Activated naive CD4-positive, alpha-beta T cell treated with anti-CD3 and anti-CD28 coated beads, Interleukin-2, amount 10 ng/mL, durations not matched to agents 7 days and 5 days (primary cell): ENCODE measurements at places on chromosomes 5 and 9.

DNA sequence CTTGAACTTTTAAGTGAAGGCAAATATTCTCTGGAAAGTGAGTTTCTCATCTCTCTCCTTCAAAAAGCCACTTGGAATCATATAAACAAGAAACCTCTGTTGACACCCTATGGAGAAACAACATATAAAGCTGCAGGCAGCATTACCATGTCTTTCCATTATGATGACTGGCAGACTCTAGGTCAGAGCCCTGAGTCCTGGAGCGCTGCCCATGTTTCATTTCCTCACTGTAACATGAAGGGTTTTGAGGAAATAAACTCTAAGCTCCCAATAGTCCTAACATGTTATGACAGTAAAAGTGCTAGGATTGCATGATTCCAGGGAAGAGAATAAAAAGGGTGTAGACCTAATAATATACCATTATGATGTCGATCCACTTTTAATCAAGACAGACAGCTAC lies 220.6 kb downstream of the CTNND2 start:
- H3K27ac ChIP-seq = no peak overlapping the region
- no peaks in the 10 kb centered on the region for H3K27me3 ChIP-seq
- H3K36me3 ChIP-seq = no peaks in the 10 kb centered on the region
- H3K4me1 ChIP-seq = no peaks in the 10 kb centered on the region

- no peaks in the 10 kb centered on the region for H3K4me1 ChIP-seq
- DNase-seq = no peak
- no peak overlapping the region for H3K27ac ChIP-seq
- H3K27me3 ChIP-seq = no peaks in the 10 kb centered on the region
- H3K4me3 ChIP-seq = no peak overlapping the region
Observed at GRCh38 chr5:129652349-129653056, 95.4 kb upstream of the MINAR2 start.

- H3K4me1 ChIP-seq = peaks cover 6% of the 10 kb centered on the region
- H3K27ac ChIP-seq = no peak overlapping the region
- DNase-seq = no peak
- peaks cover 6% of the 10 kb centered on the region for H3K36me3 ChIP-seq
Observed at GRCh38 chr5:95907740-95908706, 53.6 kb downstream of the ELL2 start.

GRCh38 chr5:126028336-126028735 lies 394.9 kb upstream of the GRAMD2B start:
- DNase-seq = no peak
- no peak overlapping the region for H3K4me3 ChIP-seq
- H3K27ac ChIP-seq = no peak overlapping the region
- H3K27me3 ChIP-seq = no peaks in the 10 kb centered on the region
- no peaks in the 10 kb centered on the region for H3K36me3 ChIP-seq

- no peak overlapping the region for H3K27ac ChIP-seq
- H3K36me3 ChIP-seq = no peaks in the 10 kb centered on the region
- no peak overlapping the region for H3K4me3 ChIP-seq
- no peak for DNase-seq
- H3K27me3 ChIP-seq = no peaks in the 10 kb centered on the region
Observed at GRCh38 chr5:119991625-119992024, 362.3 kb downstream of the FAM170A start.

DNA sequence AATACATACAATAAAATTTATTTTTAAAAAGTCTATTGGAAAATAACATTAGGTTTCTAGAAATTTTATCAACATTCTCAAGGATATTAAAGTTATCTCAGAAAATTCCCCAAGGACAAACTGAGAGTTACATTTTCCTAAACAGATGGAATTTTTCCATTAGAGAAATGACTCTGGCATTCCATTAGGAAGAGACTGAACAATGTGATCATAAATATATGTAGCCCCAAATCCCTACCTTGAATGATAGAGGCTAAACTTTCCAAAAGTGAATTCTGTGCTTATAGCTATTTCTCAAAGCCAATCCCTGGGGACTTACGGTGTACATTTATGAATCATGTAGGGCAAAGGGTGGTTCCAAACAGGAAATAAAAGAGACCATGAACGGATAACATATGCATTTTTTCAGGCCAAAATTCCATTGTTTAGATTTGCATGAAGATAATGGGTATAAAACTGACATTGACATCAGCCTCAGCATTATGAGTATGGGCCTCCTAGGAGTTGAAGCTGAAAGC lies 1181.0 kb upstream of the DMAC1 start:
- no peak for DNase-seq
- H3K27ac ChIP-seq = no peak overlapping the region
- H3K36me3 ChIP-seq = no peaks in the 10 kb centered on the region
- no peaks in the 10 kb centered on the region for H3K27me3 ChIP-seq

GRCh38 chr9:20623021-20623747 lies 885 bp upstream of the MLLT3 start:
- DNase-seq = peak; percentile 83
- peaks cover 29% of the 10 kb centered on the region for H3K36me3 ChIP-seq
- H3K27me3 ChIP-seq = no peaks in the 10 kb centered on the region
- peaks cover 36% of the 10 kb centered on the region for H3K4me1 ChIP-seq
- peak overlapping the region; percentile 98 for H3K4me3 ChIP-seq
- peak overlapping the region; percentile 99 for H3K27ac ChIP-seq

- H3K27ac ChIP-seq = no peak overlapping the region
- no peak for DNase-seq
- no peaks in the 10 kb centered on the region for H3K27me3 ChIP-seq
- no peak overlapping the region for H3K4me3 ChIP-seq
- H3K4me1 ChIP-seq = no peaks in the 10 kb centered on the region
- no peaks in the 10 kb centered on the region for H3K36me3 ChIP-seq
Observed at GRCh38 chr9:68443624-68444023, 87.2 kb downstream of the PGM5 start.

- DNase-seq = no peak
- H3K27ac ChIP-seq = peak overlapping the region; percentile 5
- H3K27me3 ChIP-seq = no peaks in the 10 kb centered on the region
- H3K4me1 ChIP-seq = peaks cover 17% of the 10 kb centered on the region
- H3K4me3 ChIP-seq = no peak overlapping the region
Observed at GRCh38 chr9:68905129-68905528, 108.8 kb downstream of the PRKACG start.

- no peaks in the 10 kb centered on the region for H3K36me3 ChIP-seq
- H3K27ac ChIP-seq = no peak overlapping the region
- H3K27me3 ChIP-seq = no peaks in the 10 kb centered on the region
- no peak overlapping the region for H3K4me3 ChIP-seq
- DNase-seq = no peak
Observed at GRCh38 chr9:14451949-14452348, 138.0 kb upstream of the NFIB start.

DNA sequence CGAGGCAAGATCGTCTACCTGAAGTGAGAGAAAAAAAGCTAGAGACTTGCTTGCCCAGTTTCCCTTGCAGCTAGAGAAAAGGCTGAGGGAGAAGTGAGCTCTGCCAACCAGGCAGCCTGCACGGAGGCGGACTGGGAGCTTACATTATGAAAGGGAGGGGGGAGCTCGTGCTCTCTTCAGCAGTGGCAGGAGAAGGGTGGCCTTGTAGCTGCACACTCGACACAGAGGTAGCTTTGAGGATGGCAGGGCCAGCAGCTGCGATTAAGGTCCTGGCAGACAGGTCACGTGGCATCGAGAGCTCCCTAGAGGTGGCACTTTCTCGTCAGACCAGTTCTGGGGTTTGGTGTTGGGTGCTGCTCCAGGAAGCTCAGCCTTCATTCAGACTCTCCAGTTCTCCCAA lies 26.7 kb downstream of the APBA1 start:
- H3K4me3 ChIP-seq = no peak overlapping the region
- no peak for DNase-seq
- H3K27ac ChIP-seq = no peak overlapping the region
- peaks cover 10% of the 10 kb centered on the region for H3K27me3 ChIP-seq
- H3K36me3 ChIP-seq = no peaks in the 10 kb centered on the region
- no peaks in the 10 kb centered on the region for H3K4me1 ChIP-seq

DNA sequence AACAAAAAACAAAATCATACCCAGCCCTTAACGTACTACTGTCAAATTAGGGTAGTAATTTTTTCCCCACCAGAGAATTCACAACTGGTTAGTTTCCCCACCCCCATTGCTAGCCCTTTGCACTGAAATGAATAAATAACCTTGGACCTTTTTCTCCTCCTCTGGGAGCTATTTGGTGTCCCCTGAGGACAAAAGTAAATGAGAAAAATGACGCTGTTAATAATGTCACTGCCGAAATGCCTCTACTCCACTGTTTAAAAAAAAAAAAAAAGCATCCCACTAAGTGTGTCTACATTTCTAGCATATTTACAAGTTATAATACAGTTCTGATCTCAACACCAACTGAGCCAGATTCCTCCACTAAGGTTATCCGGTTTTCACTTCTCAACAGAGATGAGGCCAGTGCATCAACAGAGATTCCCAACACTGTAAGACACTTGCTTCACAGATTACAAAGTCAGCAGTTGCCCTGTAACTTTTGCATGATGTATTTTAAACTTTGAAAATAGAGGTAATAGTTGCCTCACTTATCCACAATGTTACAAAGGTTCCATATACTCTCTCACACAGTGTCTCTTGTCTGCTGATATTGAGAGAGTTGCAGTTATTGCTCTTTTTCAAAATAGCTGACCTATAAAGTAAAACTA lies 5.1 kb upstream of the NFIB start:
- no peak for DNase-seq
- H3K4me1 ChIP-seq = peaks cover 28% of the 10 kb centered on the region
- no peak overlapping the region for H3K27ac ChIP-seq
- no peak overlapping the region for H3K4me3 ChIP-seq

DNA sequence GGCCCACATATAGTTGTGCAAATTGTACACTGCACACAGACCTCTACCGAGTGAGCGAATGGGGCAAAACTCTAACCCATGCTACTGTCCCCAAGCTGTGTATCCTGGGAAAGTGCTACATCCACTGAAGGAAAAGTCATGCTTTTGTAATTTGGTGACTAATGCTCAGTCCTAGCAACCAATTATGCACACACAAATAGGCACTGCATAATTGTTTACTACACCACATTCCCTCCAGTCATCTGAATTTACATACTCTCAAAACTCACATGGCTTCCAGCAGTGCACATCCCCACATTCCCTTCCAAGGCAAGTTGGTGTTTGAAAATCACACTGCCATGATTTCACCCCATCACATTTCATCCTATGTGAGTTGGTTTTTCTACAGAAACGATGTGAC lies 125.9 kb upstream of the OSMR start:
- DNase-seq = no peak
- H3K4me3 ChIP-seq = no peak overlapping the region
- no peak overlapping the region for H3K27ac ChIP-seq
- H3K36me3 ChIP-seq = no peaks in the 10 kb centered on the region
- H3K27me3 ChIP-seq = no peaks in the 10 kb centered on the region

GRCh38 chr5:10674582-10674981 lies 86.5 kb downstream of the DAP start:
- H3K27me3 ChIP-seq = peaks cover 11% of the 10 kb centered on the region
- no peaks in the 10 kb centered on the region for H3K4me1 ChIP-seq
- DNase-seq = no peak
- H3K4me3 ChIP-seq = no peak overlapping the region

DNA sequence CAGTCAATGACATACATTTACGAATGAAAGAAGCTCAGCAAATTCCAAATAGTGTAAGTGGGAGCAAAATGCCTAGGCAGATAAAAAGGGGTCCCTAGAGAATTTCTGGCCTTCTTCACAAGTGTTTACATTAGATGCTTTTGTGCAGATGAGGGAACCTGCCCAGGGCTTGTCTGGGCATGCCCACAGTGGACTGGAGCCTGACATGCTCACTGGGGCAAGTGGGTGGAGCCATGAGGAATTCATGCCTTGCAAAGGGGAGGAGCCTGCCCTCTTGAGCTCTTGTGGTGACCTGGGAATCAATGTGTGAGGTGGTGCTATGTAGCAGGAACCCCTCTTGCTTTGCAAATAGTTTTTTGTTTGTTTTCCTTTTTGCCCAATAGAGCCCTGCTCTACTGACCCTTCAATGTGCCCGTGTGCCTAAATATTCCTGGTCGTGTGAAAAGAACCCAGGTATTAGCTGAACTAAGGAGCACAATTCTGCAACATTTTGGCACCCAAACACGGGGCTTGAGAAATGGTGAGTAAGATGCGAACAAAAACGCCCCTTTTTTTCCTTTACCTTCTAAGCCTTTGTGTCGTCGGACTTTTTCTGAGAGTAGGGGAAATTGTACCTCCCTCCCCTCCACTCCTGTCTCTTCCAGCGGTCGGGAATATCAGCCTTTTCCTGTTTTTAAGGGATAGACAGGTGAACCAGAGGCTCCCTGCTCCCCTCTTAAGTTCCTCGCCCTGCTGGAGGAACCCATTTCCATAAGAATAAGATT lies 433.8 kb upstream of the CDH9 start:
- H3K4me1 ChIP-seq = no peaks in the 10 kb centered on the region
- peak overlapping the region; percentile 35 for H3K4me3 ChIP-seq
- no peaks in the 10 kb centered on the region for H3K36me3 ChIP-seq
- H3K27ac ChIP-seq = no peak overlapping the region
- DNase-seq = peak; percentile 27

DNA sequence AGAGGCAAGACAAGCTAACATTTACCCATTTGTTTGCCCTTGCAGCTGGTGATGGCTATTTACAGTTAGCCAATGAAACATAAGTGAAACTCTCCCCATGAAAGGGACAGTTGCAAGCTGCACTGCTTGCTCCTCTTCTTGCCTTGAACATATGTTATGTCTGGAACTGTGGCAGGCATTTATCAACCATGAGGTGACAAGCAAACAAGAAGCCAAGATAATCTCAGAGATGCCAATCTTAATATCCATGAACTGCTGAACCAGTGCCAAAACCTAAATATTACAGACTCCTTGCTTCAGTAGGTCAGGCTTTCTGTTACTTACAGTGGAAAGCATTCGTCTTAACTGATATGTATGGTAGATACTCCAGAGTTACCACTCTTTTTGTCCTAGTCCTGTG lies 133.4 kb downstream of the ACTBL2 start:
- no peak overlapping the region for H3K4me3 ChIP-seq
- no peak overlapping the region for H3K27ac ChIP-seq
- H3K4me1 ChIP-seq = no peaks in the 10 kb centered on the region
- DNase-seq = no peak
- peaks cover 4% of the 10 kb centered on the region for H3K27me3 ChIP-seq
- H3K36me3 ChIP-seq = no peaks in the 10 kb centered on the region

DNA sequence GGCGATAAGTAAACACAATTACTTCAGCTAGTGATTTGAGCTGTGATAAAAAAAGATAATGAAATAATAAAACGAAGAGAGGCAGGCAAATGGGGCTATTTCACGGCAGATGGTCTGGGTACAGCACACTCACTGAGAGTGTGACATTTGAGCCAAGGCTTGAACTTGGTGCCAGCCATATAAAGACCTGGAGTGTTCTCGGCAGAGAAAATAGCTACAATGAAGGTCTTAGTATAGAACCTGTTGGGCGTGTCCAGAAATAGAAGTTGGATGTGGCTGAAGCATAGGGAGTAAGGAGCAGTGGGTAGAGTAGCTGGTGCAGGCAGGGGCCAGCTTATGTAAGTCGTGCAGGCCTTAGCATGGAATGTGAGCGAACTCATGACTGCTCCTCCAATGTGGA lies 660.3 kb upstream of the WWC1 start:
- H3K27me3 ChIP-seq = no peaks in the 10 kb centered on the region
- DNase-seq = no peak
- H3K4me3 ChIP-seq = no peak overlapping the region
- H3K4me1 ChIP-seq = no peaks in the 10 kb centered on the region
- H3K36me3 ChIP-seq = no peaks in the 10 kb centered on the region
